AG04450 (cell line): ENCODE measurements at places on chromosomes 6 and 20.

GRCh38 chr6:4790158-4790899 is 14.1 kb downstream of the CDYL start:
- DNase-seq: no peak

GRCh38 chr6:109595998-109596397 is 95.0 kb downstream of the AK9 start:
- no peak for DNase-seq

GRCh38 chr6:147699637-147700036 is 191.1 kb downstream of the SAMD5 start:
- DNase-seq: peak; percentile 33

DNA sequence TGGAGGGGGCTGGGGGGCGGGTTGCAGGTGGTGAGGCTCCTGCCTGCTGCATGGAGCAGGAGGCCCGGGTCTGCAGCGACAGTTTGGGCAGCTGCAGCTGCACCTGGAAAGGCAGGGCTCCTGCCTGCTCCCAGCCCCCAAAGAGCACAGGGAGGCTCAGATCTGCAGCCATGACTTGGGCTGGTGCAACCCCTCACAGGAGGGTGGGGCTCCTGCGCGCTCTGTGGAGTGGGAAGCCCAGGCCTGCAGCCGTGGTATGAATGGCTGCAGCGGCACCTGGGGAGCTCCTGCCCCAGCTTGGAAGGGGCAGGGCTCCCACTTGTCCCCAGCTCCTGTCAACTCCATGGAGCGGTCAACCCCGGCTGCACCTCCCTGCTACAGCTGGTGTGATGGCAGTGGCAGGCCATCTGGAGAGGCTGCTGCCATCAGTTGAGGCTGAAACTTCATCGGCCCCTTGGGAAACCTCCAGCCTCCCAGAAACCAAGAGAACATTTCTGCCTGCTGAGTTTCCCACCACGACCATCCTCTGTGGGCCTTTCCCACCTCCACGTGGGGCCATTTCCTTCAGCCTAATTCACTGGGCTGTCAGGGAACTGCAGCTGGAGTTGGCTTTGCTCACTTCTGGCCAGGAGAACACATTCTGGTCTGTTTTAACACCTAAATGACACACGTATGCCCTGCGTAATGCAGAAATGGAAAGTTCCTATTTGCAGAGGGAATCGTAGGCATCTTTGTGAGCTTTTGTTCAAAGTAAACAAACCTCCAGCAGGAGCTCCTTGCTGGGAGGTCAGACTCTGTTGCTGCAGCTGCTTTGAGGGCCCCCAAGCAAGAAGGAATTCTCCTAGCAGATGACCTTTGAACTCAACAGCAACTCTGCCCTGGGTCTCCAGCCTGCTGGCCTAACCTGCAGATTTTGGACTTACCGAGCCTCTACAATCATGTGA is 429.0 kb downstream of the PREX1 start:
- DNase-seq: no peak

- peak; percentile 44 for DNase-seq
Observed at GRCh38 chr6:41976794-41977484, 35.3 kb upstream of the CCND3 start.

- no peak for DNase-seq
Observed at GRCh38 chr6:163346497-163346961, 68.0 kb upstream of the QKI start.

DNA sequence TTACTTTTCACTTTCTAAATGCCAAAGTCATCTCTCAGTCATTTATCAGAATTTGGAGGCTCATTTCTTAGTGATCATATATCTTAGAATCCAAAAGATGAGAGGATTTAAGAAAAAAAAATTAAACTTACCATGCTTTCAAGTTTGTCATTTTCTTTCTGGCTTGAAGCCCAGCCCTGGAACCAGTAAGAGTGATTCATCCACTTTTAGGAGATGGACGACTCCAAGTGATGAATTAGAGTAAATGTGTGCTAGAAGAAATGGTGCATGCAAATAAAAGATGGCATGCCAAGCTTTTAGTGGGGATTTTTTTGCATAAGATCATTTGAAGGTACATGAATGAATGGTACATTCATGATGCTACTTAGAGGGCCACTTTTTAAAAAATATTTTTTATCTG is 20.1 kb downstream of the PLCB1 start:
- no peak for DNase-seq

DNA sequence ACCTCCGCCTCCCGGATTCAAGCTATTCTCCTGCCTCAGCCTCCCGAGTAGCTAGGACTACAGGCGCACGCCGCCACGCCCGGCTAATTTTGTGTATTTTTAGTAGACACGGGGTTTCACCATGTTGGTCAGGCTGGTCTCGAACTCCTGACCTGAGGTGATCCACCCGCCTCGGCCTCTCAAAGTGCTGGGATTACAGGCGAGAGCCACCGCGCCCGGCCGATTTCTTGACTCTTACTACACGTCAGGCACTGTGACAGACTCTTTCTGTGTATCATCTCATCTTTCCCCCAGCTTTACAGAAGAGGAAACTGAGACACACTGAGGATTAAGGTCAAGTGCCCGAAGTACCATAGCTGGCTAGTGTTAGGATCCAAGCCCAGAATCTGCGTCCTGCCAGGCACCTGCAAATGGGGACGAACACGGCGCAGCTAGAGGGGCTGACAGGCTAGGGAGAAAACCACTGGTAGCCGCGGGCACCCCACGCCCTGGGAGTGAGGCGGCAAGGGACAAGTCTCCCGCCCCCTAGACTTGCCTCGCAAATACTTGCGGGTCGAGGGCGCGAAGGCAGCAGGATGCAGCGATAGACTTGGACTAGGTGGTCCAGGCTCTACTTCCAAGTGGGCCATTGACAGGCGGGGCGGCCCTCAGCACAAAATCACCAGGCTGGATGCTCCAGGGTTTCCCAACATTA is 1.1 kb upstream of the TAF8 start:
- no peak for DNase-seq

GRCh38 chr6:15421945-15422733 is 176.3 kb downstream of the JARID2 start:
- no peak for DNase-seq

DNA sequence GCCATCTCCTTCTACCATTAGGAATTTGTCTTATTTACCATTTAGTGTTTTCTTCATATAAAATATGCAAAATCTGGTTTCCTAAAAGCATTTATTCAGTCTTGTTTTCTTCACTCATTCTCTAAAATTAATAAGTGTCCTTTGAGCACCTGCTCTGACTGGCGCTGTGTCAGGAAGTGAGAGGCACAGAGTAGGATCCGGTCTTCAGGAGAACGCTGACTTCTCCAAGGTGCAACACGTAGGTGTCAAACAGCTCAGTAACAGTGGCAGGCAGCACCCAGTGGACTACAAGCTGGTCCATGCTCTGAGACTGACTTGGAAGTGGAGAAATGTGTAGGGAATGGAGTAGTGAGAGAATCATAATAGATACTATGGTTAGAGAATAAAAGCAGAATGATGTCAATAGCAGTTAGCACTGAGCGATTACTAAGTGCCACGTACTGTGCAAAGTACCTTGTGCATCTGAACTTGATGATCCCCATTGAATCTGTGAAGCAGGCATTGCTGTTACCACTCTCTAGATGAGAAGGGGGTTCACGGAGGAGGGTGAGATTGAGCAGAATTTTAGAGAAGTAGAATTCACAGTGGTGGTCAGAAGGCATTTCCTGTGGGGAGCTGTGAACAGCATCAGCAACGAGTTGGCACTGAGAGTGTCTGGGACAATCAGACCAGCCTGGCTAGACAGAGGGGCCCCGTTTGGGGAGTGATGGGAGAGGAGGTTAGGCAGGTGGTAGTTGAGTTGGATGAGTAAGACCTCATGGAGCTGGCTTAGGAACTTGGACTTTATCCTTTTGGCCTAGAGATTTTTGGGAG is 569.8 kb downstream of the QKI start:
- no peak for DNase-seq

- DNase-seq: no peak
Observed at GRCh38 chr6:56865081-56865875, 89.6 kb upstream of the BEND6 start.

DNA sequence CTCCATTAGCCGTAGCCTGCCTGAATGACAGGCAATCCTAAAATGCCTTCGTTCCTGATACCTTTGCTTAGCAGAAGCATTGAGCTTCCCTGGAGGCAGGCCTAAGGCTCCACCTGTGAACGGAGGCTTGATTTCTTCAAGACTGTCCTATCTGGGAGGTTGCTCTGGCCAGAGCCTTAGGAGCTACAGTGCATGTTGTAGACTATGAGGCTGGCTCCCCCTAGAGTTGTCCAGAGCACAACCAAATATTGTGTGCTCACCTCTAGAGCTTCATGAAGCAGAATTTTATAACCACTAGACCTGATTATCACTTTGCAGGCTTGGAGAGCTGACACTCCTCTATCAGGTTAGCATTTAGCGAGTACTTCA is 217.8 kb downstream of the MAFB start:
- DNase-seq: no peak

DNA sequence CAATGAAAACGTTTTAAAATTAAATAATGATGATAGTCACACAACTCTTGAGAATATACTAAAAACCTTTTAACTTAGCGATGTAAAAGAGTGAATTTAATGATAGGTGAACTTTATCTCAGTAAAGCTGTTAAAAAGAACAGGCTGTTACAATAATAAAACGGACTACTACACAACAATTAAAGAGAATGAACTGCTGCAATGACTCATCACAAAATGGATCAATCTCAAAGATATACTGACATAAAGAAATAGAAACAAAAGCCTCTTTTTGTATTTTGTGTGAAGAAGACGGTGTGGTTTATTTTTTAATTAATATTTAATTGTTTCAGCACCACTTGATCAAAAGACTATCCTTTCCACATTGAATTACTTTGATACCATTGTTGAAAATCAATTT is 352.4 kb upstream of the GJE1 start:
- no peak for DNase-seq
